Suprapubic skin (tissue), 4 donors: ENCODE measurements at places on chromosomes 7 and 10.

DNA sequence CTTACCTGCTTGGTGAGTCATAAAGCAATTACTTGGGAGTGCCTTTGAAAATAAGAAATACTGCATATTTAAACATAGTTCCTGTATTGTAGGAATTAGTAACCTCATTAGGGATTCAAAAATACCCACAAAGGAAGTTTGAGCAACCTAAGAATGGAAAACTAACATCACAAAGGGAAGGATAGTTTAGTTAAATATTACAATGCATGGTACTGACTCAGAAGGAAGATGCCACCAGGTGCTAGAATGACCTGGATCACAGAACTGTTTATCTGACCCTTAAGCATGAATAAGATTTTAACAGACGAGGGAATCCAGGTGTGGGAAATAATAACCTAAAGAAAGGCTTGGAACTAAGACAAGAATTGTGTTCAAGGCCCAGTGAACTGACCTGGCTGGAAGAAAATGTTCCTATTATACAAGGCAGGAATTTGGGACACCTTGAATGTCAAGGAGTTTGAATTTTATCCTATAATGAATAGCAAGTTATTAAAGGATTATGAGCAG lies 106.4 kb downstream of the GSAP start:
- no peak for DNase-seq

- DNase-seq = no peak
Observed at GRCh38 chr7:24024276-24025068, 259.5 kb upstream of the NPY start.

GRCh38 chr10:44047361-44047760 lies 337.5 kb downstream of the CXCL12 start:
- no peak for DNase-seq

DNA sequence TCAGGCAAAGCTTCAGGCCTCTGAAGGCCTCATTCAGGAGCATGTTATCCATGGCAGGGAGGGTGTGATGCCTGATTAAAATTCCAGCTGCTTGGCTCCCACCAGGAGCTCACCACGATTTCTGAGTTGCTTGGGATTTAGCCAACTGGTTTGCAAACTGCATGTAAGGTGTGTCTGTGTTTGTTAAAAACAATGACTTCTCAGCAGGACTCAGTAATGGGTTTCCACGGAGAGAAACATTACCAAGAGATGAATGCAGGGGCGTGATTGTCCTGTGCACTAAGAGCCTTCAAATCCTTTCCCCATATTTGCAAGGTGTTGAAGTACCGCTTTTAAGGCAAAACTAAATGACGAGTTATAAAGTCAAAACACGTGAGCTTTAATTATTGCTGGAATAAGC lies 88.8 kb upstream of the BTBD16 start:
- no peak for DNase-seq

DNA sequence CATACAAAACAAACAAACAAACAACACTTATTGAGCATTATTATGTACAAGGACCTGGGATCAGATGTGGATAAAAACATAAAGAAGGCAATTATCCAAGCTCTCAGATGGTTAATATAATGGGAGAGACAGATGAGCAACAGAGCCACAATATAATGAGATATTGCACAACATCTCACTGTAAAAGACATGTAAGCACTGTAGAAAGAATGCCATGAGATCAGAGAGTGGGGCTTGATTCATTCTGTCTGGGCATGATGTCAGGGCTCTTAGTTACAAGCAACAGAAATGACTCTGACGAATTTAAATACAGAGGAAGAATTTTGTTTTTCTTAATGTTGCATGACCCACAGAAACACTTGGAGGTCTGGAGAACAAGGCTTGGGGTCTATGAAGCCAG lies 164.7 kb upstream of the PLXDC2 start:
- no peak for DNase-seq

GRCh38 chr10:73937333-73938043 lies 26.6 kb downstream of the PLAU start:
- DNase-seq = no peak

- DNase-seq = no peak
Observed at GRCh38 chr7:87926581-87927461, 7.2 kb upstream of the ADAM22 start.

- DNase-seq = no peak
Observed at GRCh38 chr10:72065439-72066025, 22.8 kb downstream of the SPOCK2 start.

DNA sequence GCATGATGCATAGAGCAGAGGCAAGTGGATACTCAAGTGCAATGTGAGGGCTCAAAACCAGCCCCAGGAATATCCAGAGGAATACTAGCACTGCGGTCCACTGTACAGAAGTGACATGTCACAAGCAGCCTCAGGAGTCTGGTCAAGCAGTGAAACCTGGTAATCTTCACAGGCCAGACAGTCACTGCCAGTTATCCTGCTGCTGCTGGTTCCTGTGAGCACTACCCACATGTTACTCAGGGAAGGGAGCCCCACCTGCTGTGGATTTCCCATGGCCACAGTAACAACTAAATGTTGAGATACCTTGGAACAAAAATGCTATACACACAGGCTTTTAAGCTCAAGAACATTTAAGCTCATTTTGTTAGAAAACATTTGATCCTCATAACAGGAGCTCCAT lies 103.0 kb downstream of the RNF133 start:
- DNase-seq = no peak
